Endothelial cell of coronary artery (primary cell): ENCODE measurements at places on chromosomes 11 and 22. TPM values are rescaled to one million over a fixed set of nuclear protein-coding genes. Genes with fewer than 3 reads are reported as not detected.

APOL4 gene
- 1.8 and 4.8 TPM in 2 replicates for total RNA-seq

GAB4 gene
- total RNA-seq, result under 0.01 TPM in 1 of 2 replicates, not detected in the other

ASPHD2 gene
- total RNA-seq, result 6.9 and 10.2 TPM in 2 replicates

TEX12 gene
- 0.09 TPM in 1 of 2 replicates, not detected in the other for total RNA-seq
